ENCODE measurements at places on chromosomes 5 and 9. TPM values are rescaled to one million over a fixed set of nuclear protein-coding genes. Genes with fewer than 3 reads are reported as not detected.

The ARL10 gene
- 9.5 TPM for polyA plus RNA-seq

The HARS1 gene
- 42.4 TPM for polyA plus RNA-seq

The PCDHGA5 gene
- polyA plus RNA-seq = 1.9 TPM

The OR1J2 gene
- not detected for polyA plus RNA-seq

The CARD6 gene
- polyA plus RNA-seq = 1.7 TPM

The INSL6 gene
- 0.81 TPM for polyA plus RNA-seq

The TMEM215 gene
- polyA plus RNA-seq = 1.9 TPM

The SPATA31A3 gene
- polyA plus RNA-seq = not detected

The SLC22A4 gene
- 4.9 TPM for polyA plus RNA-seq

The SNX30 gene
- polyA plus RNA-seq = 11.2 TPM

The MSMP gene
- polyA plus RNA-seq = not detected

The GLRA1 gene
- polyA plus RNA-seq = not detected

The PTGES2 gene
- polyA plus RNA-seq = 29.4 TPM

The OR1L6 gene
- polyA plus RNA-seq = not detected

The PCSK5 gene
- polyA plus RNA-seq = 16.5 TPM

The PCDHGB3 gene
- 1.4 TPM for polyA plus RNA-seq

DNA sequence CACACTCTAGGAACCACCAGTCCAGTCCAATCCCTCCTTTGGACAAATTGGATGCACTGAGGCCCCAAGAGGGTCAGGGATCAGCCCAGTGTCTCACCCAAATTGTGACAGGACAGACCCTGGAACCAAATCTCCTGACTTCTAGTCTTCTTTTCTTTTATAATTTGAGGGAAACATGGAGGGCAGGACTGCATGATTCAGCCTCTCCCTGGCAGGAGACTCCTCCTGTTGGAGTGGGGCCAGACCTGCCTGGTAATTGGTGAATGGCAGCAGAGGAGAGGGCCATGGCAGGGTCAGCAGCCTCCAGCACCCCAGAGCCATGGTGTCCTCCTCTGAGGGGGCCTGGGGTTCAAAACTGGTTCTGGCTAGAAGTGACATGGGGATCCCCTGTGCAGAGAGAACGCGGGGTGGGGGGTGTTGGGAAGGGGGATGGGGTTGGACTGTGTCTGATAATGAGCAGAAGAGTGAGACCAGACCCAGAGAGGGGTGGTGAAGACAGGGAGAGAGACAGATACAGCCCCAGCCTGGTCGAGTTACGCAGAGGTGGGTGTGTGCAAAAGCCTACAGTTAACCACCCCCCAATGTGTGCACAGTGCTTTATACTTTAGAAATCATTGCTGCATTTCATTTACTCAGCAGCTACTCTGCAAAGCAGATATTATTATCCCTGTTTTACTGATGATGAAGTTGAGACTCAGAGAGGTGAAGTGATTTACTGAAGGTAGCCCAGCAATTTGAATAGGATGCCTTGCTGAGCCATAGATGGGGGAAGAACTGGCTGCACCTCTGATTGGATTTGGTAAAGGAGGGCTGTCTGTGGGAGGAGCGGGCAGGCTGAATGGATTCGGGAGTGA lies 3.8 kb upstream of the SYNPO start:
- DNase-seq = no peak

GRCh38 chr5:43256261-43256966 lies 56.8 kb downstream of the HMGCS1 start:
- no peak for DNase-seq

DNA sequence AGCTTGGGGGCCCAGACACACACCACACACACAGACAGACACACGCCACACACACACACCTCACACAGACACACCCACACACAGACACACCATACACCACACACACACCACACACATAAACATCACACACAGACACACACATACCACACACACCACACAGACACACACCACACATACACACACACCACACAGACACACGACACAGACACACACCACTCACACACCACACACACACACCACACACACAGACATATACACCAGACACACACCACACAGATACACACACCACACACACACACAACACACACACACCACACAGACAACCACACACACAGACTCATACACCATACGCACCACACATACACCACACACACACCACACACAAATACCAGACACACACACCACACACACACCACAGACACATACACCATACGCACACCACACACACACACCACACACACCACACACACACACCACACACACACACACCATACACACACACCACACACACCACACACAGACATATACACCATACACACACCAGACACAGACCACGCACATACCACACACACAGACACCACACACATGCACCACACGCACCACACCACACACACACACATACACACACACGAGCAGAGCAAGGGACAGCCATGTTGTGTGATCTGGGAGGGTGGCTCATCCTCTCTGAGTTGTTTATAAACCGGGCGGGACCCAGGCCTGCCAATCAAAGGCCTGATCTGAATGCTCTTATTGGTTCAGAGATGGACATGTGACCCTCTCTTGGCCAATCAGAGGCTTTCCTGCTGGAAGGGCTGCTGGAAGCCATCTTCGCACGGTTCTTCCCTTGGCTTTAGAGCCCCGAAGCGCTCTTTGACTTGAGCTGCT lies 148.3 kb downstream of the GAPVD1 start:
- no peak for DNase-seq

GRCh38 chr9:33114746-33115145 lies 38.3 kb upstream of the SMU1 start:
- DNase-seq = no peak

- no peak for DNase-seq
Observed at GRCh38 chr5:57085306-57086081, 88.4 kb upstream of the GPBP1 start.

GRCh38 chr5:88396751-88397281 lies 128.2 kb upstream of the TMEM161B start:
- no peak for DNase-seq

DNA sequence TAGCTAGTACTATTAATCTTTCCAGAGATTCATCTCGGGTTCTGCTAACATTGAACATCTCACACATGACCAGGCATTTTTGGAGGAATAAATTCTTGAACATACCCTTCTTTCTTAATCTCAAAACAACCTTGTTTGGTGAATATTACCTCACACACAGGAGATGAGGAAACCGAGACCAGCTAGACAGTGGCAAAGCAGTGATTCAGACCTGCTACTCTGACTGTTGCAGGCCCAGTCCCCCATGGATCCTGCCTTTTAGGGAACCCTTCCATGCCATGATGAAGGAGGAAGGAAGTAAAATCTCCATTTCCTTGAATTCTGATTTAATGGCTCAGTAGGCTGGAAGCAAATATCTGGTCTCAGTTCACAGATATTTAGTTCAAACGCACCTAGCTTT lies 2.6 kb downstream of the PCSK5 start:
- DNase-seq = no peak

DNA sequence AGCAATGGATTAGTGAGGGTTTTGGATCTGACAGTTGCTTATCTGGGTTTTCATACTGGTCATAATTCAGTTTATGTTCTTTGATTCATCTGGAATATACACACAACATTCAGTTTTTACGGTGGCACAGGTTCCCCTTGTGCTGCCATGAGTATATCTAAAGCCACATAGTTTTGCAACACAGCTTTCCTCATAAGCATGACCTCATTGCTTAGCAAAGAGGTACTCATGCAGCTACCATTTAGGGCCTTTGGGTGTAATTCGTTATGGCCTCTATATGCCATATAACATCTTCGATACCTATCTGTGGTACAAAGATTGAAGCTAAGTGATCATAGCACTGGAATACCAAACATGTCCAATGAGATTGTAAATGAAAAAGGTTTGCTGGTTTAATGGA lies 2.9 kb upstream of the RBM22 start:
- no peak for DNase-seq

GRCh38 chr5:138960145-138960692 lies 85.1 kb upstream of the LRRTM2 start:
- DNase-seq = no peak

DNA sequence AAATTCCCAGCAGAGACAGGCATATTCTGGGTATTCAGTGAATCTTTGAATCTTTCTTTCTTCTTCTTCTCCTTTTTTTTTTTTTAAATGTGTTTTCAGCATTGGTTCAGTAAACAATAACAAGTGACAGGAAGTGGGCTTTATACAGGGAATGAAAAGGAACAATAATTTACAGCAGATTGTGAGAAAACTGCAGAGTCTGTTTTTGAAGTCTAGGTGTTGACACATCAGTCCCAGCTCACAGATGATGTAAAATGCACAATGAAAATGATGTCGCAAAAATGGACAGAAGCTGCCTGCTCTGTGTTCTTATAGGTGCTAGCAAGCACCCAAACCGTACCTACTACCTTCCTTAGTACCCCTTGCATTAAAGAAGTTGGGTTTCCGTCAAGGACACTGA lies 38.8 kb downstream of the TNC start:
- no peak for DNase-seq

DNA sequence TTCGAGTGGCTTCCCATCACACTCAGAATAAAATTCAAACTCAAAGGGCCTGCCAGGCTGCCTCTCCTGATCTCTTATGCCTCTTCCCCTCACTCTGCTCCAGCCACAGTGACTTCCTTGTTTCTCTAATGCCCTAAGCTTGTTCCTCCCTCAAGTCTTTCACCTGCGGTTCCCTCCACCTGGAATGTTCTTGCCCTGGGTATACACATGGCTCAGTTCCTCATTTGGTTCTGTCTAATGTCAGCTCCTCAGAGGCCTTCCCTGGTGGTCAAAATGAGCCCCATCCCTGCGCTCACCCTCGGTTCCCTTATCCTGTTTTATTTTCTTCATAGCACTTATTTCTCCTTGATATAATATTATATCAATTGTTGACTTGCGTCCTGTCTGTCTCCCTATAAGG lies 12.7 kb upstream of the CYSTM1 start:
- no peak for DNase-seq

GRCh38 chr5:133780619-133781280 lies 168.4 kb upstream of the FSTL4 start:
- no peak for DNase-seq

DNA sequence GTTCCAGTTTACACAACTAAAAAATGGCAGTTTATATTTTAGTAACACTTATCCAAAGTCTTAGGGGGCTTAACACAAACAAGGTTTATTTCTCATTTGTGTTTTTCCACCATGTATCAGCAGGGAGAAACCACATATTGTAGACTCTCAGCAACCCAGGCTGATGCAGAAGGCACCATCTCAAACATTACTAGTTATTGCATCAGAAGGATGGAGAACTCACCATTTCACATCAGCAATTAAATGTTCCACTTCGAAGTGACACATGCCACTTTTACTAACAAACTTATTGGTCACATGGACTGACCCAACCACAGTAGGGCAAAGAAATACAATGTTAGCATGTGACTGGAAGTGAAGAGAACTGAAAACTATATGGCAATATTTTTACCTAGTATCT lies 22.5 kb upstream of the SMC2 start:
- no peak for DNase-seq

DNA sequence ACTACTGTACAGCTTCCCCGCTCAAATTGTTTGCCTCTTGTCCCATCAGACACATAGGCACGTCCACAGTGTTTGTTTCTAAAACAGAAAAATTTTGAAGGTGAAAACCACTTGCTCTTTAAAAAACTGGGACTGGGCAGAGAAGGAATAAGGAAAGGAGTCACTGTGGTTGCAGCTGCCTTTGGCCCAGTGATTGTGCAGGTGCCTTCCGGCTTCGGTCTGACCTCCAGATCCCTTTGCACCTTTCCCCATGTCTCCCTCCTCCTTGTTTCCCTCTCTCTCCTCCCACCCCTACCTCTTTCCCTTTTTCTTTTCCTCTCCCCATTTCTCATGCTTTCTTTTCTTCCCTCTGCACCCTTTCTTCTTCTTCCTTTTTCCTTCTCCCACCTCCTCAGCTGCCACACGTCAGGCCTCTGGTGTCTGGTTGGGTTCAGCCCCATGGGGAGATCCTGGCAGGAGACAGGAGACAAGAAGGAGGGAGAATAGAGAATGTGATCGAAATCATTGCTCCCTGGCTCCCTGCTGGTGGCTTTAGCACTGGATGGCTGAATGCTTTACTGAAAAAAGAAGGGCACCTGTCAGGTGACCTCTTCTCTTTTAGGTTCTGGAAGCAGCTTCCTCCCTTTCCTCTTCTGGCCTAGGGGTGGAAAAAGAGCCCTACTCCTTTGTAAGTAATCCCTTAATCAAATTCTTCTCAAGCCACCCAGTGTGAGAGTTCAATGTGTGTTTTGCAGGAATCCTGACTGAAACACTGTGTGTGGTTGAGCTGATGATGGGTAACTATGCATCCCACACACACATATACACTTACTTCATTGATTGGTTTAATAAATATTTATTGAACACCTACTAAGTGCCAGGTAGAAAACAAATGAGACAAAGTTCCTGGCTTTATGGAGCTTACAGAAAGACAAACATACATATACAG lies 267.3 kb downstream of the MAST4 start:
- no peak for DNase-seq

GRCh38 chr9:135108831-135109510 lies 21.5 kb downstream of the OLFM1 start:
- DNase-seq = no peak

- no peak for DNase-seq
Observed at GRCh38 chr9:20611691-20612287, 10.5 kb downstream of the MLLT3 start.

DNA sequence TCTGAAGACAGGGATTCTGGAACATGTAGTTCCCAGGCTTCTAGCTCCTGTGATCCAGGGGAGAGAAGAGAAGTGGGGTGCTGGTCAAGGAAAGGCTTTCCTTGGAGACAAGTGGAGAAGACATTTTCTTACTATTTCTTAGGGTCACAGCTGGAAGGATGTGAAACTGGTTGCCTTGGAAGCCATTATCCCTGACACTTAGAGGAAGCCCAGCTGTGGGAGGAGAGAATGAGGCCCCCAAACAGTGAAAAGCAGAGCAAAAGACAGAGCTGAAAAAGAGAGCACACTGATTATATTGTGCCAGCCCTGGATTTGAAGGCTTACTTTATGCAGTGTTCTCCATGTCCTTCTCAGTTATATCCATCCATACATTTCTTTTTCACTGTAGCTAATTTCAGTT lies 17.5 kb upstream of the SHB start:
- no peak for DNase-seq

- DNase-seq = no peak
Observed at GRCh38 chr5:134122530-134122929, 8.0 kb downstream of the TCF7 start.

GRCh38 chr5:54117957-54118356 lies 192.4 kb downstream of the ARL15 start:
- no peak for DNase-seq

DNA sequence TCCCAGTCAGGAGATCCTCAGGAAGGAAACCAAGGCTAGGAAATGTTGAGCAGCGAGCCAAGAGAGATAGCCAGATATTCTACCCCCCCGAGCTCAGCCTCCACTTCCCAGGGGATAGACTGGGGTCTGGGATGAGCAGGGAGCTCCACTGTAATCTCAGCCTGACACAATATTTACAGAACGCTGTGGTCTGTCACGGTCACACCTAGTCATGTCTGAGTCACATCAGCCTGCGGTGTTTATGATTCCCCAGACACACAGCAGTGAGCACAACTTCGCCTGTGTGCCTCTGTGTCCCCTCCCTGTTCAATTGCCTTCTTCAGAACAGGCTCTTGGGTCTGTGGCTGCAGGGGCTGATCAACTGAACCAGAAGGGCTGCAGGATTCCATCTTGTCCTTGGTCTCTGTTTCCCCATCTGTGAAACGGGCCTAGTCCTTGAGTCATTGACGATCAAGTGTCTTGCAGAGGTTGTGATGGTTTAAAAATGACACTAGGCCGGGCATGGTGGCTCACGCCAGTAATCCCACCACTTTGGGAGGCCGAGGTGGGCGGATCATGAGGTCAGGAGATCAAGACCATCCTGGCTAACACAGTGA lies 8.6 kb upstream of the PRRX2 start:
- DNase-seq = no peak

- peak; percentile 70 for DNase-seq
Observed at GRCh38 chr9:134188386-134189144, 24.2 kb upstream of the RNU6ATAC start.
